CD4-positive, alpha-beta memory T cell (primary cell): ENCODE measurements at places on chromosomes 16 and 17. TPM values are rescaled to one million over a fixed set of nuclear protein-coding genes. Genes with fewer than 3 reads are reported as not detected.

DNA sequence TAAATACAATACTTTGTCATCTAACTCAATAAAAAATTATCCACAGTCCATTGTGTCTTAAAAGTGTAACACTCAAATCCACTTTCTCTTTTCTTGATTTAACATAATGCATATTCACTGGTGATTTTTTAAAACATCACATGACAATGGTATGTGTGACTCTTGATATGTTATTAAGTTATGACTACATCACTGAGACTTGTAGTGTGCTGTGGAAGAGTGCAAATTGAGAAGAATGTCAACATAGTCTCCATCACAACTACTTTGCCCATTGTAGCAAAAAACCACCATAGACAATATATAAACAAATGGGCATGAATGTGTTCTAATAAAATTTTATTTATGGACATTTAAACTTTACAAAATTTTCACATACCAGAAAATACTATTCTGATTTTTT lies 380.7 kb upstream of the PMFBP1 start:
- no peak for DNase-seq

Gene E4F1
- 49.7 TPM for total RNA-seq

GRCh38 chr17:15350777-15351477 lies 9.5 kb upstream of the TEKT3 start:
- DNase-seq: no peak

Gene ABCA5
- total RNA-seq: 43.8 TPM

Gene QRICH2
- total RNA-seq: 5.3 TPM

Gene CBX1
- total RNA-seq: 33.9 TPM

DNA sequence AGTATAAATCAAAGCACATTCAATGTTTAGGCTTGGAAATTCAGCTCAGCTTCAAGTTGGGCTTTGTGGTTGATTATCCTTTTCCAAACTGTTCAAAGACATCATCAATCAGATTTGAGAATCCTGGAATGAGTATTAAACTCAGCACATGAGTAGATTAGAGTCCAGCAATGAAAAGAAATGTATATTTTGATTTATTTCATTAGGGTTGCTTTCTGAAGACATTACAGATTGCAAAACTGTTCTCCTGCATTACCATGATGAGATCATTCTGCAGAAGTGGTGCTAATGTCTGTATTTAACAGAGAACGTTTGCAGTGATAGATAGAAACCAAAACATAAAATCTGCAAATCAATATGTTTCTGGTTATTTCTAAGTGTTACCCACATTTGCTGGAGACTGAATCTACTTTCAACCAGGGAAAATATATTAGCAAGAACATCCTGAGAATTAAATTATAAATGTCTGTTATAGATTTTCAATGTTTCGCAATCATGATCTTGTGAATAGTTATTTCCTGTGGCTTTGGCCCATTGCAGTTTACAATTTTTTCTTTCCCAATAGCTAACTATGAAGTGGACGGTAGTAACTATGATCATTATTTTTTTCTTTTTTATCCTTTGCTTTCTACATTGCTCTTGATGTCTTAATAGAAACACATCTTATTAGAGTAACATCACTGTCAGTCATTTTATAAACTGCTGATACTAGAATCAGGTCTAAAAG lies 1125.7 kb upstream of the GOT2 start:
- DNase-seq: no peak

Gene PLXDC1
- total RNA-seq: 15.8 TPM

Gene SLC38A10
- total RNA-seq: 112 TPM

DNA sequence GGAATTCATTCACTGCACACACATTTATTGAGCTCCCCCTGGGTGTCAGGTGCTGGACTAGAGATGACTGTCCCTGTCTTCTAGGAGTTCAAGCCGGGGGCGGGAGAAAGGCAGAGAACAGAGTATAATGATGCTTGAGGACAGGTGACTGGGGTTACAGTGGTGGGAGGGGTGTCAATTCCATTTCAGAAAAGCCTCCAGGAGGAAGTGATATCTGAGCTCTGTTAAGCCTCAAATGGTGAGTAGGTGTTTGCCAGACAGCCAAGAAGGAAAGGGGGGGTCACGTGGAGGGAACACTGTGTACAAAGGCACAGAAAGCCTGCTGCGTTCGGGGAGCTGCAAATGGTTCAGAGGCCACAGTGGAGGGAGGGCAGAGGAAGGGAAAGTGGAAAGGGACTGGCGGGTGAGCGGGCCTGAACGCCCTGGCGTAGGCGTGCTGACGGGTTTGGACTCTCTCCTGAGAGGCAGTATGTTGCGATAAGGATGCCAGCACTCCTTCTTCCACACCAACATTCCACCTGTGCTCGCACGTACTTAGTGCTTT lies 9.7 kb upstream of the NXPH3 start:
- DNase-seq: no peak

Gene PIGS
- 57.9 TPM for total RNA-seq

GRCh38 chr17:27218719-27219488 lies 75.0 kb upstream of the WSB1 start:
- no peak for DNase-seq
